ENCODE measurements at places on chromosomes 5 and 9.

DNA sequence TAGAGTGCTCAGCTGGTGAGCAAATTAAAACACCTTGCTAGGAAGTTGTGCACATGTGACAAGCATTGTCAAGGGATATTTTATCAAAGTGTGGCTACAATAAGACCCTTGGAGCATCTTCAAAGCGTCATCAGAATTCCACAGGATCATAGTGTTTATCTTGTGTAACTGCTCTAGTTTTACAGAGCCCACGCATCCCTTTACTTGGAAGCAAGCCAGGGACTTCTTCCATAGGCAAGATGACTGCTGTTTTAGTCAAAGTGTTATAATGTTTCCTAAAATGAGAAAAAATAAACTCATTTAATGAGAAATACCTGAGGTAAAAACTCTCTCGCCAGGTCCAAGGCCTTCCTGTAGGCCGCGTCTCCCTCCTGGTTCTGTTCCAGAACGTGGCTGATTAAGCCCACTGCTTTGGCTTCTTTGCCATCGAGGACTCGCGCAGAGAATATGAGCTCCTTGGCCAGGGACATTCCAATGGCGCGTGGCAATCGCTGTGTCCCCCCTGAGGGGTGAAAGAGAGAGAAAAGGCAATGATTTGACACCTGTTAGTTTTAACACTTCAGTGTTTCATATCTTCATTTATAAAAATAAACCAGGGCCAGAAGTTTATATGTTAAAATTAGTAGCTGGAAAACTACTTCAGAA, 141.1 kb downstream of the AUH start:
- no peak for DNase-seq

- no peak for DNase-seq
These were observed 21.0 kb upstream of the OR13F1 start for GRCh38 chr9:104482921-104483570.

DNA sequence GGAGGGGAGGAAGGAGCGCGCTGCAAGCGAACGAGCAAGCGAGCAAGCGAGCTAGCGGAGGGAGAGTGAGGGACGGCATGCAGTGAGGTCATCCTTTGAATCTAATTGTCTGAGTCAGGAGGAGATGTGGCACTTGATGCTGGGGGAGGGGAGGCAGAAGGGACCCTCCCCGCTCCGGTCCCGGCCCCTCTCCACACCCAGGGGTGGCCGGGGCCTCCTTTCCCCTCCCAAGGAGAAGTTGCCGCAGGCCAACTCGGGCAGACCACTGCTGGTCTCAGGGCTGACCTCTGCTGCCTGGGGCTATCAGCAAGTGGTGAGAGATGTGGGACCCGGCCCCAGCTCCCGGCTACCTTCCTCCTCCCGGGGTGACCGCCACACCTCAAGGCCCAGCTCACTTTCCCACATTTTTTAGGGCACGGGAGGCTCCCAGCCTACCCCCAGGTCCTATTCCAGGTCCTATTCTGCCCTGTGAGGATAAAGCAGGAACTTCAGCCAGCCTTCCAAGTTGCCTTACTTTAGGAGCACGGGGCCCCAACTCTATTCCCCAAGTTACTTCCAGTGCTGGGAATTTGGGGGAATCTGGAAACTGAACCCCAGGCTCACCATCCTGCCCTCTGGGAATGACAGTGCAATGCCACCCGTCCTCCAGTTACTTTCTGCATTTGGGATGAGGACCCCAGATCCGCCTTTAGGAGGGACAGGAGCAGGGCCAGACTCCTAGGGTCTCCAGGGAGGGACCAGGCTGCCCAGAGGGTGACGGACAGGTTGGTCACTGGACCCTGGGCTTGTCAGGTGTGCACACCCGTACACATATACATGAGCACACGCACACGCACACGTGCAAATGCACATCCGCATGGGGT, 11.1 kb downstream of the CNTFR start:
- DNase-seq: no peak

DNA sequence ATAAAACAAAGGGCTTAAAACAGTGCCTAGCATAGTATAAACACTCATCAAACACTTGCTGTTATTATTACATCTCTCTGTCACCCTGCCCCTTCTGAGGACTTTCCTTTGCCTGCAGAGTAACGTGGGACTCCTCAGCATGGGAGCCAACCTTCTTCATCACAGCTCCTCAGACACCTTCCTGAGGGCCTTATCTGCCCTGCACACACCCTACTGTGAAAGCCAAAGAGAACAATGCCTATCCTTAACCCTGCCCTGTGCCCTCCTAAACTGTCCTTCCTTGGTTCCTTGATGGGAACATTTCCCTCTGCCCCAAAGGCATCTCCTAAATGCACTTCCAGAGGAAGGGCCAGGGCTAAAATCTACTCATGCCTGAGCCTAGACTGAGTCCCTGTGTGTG, 20.6 kb upstream of the HAND1 start:
- DNase-seq: no peak

DNA sequence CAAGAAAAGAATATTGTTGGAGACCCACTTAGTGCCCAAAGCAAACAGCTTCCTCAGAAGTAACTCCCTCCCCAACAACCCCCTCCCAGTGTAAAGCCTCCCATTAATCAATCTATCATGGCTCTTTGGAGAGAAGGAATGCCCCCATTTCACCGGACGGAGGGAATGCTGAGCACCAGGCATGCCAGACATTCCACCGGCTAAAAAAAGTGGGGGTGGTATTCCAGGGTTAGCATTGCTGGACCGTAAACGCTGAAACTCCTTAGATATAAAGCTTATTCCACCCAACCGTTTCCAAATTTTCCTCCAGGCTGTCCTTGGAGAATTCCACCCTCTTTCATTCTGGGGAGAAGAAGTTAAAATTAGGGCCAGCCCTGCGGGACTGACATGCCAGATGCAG, 363 bp upstream of the MAMDC2 start:
- no peak for DNase-seq

- no peak for DNase-seq
These were observed 1248.1 kb upstream of the CDH18 start for GRCh38 chr5:21236104-21236503.

DNA sequence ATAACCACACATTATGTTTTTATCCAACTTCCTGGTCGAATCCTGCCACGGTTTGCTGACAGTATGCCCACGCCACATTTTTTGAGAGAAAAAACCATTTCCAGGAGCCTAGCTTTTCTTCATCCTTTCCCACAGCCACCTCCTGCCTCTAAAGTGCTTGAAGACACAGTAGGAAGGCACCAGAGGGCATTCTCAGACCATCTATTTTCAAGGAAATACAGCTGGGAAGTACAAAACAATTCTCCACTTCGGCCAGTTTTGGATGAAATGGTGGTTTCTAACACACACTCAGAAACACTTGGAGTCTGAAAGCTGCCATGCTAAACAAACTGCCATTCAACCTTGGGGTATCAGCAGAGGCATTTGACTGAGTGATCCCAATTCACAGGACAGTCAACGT, 86.3 kb upstream of the RPS23 start:
- no peak for DNase-seq

DNA sequence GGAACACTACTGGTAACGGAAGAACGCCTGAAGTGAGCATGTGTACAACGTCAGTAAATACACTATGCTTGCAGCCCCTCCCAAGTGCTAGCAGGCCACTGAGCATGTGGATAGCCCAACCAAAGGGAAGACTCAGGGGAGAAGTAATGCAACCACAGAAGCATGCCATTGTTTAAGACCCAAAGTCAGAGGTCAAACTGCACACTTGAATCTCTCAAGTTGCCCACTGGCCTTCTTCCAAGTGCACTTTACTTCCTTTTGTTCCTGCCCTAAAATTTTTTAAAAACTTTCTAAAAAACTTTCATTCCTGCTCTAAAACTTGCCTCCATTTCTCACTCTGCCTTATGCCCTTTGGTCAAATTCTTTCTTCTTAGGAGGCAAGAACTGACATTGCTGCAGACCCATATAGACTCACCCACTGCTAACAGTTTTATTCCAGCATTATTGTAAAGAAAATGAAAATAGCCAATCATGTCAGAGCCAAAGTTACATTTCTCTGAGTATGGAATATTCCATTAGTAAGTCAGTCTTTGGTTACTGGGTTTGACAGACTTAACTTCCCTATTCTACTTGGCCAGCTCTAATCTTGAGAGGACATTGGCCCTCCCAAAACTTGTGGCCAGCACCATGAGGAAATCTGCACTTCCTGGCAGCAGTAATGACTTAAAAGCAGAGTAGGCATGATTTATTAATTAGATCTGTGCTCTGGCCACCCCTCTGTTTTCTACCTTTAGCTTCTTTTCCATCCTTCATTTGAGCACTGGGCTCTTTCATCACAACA, 76.9 kb downstream of the TSSK1B start:
- DNase-seq: no peak

- DNase-seq: no peak
These were observed 232.0 kb downstream of the RFK start for GRCh38 chr9:76162086-76162730.

GRCh38 chr5:2286250-2286649, 403.5 kb upstream of the IRX4 start:
- DNase-seq: no peak

DNA sequence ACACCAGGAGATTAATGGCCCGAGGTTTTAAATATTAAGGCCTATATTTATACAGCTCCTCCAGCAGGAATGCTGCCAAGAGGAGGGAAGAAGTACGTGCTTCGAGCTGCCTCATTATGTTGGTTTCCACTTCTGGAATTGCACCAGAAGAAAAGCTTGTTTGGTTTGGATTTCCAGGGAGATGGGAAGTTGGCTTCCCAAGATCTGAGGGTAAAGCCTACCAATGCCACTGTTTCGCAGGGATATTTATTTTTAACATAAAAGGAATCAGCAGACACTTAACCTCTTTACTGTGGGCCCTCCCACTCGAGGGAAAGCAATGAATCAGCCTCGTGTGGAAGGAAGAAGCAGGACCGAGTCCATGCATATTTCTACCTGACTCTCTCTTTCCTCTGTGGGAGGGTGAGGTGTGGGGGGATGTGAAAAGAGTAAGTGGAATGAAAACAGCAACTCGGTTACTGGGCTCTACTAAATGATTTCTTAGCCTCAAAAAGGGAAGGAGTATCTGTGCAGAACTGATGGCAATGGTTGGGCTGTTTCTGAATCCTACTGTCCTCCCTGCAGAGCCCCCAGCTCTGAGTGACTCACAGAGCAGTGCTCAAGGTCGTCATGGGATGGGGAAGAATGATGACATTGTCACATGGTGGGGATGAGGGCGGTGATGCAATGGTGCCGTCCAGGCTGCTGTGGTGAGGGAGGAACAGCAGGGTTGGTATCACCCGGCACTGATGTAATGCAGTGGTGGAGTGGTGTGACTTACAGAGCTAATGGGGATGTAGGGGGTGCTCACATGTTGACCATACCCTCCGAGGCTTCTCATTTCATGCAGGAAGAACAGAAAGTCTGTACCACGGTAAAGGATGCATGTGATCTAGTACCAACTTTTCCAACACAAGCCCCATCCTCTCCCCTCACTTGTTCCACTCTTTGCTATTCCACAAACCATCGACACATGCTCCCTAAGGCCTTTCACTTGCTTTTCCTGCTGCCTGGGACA, 215.0 kb upstream of the PANK3 start:
- no peak for DNase-seq

Data from substantia nigra (tissue), 51 donors.